ENCODE measurements at places on chromosomes 6 and 20.

DNA sequence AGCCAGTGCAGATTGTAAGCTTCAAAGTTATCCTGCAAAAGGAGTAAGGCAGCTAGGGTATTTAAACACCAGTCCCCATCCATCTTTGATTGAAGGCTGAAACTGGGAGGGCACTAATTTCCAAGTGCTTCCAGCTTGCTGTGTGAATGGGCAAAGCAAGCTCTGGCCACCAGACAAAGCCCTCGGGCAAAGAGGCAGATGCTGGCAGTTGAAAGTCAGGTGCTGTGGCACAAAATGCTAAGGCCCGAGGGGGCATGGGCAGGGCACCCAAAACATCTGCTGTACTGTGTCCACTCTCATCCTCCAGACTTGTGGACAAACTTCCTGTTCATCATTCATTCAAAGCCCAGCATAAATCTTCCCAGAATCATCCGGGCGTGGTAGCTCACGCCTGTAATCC is 62.9 kb downstream of the TRMT6 start:
- DNase-seq = no peak

- no peak for DNase-seq
These were observed 531 bp upstream of the CCN2 start for GRCh38 chr6:131951576-131952230.

DNA sequence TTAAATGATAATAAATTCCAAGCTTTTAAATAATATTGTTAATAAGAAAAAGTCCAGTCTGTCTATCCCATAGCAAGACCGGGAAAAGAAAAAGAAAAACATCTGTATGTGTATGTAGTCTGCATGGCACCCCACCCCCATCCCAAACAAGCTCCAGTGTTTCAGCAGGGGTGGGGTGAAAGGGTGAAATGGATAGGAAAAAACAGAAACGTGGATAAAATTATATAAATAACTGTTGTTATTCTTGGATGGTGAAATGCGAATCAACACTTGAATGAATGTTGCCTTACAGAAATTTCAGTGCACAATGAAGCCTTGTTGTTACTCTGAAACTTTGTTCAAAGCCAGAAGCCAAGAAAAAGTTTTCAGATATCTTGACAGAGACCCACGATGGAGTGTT is 31.4 kb downstream of the HAO1 start:
- no peak for DNase-seq

DNA sequence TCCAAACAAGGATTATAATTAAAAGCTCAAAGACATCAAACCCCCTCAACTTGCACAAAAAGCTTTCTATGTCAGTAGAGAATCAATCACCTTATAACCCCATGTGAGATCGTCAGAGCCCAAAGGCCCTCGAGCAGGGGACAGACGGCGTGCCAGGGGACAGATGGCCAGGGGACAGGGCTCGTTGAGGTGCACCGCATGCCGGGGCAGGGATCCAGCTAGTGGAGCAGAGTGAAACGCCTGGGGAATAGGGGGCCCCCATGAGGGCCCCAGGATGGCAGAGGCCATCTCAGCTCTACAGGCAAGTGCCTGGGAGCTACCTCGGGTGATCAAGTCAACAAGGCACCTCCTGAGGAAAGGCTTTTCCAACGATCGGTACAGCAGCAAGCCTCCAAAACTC is 28.6 kb downstream of the DIDO1 start:
- DNase-seq = no peak

DNA sequence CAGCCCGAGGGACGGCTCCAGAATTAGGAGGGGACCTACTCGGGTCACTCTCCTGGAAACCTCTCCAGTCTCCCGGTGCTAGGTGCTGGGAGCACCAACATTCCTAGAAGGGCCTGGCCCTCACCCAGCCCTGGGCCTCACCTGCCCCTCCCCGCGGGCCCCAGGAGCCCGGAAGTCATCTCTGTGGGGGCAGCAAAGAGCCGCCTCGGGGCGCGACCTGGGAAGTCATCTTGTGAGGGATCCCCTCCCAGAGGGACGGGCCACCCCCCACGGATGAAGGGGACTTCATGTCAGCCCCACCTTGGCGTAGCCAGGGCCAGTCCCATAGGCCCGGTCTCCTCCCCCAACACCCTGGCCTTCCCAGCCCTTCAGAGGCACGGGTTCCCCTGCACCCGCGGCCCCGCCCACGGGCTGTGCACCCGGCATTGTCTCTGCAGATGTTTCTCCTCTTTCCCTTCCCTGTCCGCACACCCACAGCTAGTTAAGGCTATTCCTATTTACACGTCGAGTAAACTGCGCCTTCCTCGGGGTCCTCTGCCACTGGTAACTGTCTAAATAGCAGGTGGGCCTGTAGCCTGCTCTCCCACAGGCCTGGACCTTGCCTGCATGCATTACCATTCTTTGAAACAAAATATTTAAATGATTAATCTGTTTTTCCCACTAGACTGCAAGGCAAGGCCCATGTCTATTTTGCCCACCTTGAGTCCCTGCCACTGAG is 896 bp upstream of the RNASET2 start:
- peak; percentile 58 for DNase-seq

DNA sequence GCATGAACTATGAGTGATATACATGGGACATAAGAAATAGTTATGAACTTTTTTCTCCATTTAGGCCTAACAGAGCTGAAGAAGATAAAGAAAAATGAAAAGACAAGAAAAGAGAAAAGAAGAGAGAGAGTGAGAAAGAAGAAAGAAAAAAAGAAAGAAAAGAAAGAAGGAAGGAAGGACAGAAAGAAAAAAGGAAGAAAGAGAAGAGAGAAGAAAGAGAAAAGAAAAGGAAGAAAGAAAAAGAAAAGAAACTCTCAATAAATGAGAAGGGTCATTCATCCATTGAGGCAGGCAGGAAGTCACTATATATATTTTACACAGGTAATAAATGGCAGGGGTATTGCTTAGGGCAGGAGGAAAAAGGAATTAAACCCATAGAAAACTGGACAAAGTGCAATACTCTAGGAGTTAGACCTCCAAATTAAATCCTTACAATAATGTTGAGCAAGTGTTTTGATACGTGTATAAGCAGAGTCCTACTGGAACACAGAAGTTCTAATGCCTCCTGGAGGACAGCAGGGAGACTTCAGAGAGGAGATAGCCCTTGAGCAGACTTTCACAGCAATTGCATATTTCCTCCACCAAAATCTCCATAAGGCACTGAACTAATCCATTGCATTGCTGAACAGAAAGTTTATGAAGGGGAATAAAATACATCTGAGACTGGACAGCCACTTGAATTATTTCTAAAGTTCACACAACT is 86.4 kb upstream of the TENT5A start:
- DNase-seq = no peak

DNA sequence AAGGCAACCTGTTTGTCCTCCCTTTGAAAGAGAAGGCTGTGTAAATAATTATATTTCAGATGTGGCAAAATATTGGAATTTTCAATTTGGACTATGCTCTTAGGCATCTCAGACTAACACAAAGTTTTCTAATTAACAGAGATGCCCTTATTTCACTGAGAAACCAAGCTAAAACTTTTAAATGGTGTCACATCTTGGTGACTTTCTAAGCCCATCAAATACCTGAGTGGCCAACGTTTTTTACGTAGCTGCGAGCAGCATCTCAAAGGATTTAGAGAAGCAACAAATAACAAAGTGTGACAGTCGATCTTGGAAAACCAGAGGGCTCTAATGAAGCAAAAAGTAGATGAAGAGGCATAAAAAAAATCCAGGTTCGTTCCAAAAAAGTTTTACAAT is 3.4 kb upstream of the HEY2 start:
- DNase-seq = no peak

DNA sequence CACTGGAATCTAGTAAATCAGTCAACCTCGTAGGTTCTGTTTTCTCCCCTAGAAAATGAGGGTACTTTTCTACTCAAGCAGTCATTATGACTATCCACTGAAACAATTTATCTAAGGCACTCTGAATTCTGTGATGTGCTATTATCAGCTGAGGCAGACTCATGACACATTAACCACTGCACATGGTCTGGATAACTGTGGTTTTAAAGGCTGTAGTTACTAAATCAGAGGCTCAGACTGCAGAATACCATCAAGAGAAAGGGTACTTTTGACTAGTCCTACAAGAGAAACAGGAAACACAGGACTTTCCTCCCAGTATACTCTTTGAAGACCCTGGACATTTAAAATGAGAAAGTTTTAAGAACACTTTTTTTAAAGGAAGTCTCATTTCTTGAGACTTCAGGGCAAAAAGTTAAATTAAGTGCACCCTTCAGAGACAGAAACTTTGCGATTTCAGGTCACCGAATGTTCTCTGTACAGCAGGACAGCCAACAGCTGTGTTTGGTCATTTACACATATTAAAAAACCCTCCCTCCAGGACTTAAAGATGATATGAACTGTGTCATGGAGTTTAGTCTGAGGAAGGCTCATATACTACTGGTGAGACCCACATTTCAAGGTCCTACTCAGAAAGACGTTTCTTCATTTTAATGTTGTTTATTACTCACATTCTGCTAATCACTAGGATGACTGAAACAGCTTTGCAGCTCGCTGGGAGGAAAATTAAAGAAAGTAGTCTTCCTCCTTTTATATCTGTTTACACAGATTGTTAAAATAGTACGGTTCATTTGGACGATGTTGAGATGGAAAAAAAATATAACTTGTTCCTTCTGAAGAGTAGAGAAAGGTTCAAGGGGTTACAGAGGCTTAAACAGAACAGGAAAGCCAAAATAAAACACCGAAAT is 19.9 kb downstream of the ATXN1 start:
- no peak for DNase-seq

- DNase-seq = no peak
These were observed 188.7 kb upstream of the GMDS start for GRCh38 chr6:2434116-2434515.

GRCh38 chr6:66771626-66772025 is 1064.6 kb upstream of the EYS start:
- DNase-seq = no peak

DNA sequence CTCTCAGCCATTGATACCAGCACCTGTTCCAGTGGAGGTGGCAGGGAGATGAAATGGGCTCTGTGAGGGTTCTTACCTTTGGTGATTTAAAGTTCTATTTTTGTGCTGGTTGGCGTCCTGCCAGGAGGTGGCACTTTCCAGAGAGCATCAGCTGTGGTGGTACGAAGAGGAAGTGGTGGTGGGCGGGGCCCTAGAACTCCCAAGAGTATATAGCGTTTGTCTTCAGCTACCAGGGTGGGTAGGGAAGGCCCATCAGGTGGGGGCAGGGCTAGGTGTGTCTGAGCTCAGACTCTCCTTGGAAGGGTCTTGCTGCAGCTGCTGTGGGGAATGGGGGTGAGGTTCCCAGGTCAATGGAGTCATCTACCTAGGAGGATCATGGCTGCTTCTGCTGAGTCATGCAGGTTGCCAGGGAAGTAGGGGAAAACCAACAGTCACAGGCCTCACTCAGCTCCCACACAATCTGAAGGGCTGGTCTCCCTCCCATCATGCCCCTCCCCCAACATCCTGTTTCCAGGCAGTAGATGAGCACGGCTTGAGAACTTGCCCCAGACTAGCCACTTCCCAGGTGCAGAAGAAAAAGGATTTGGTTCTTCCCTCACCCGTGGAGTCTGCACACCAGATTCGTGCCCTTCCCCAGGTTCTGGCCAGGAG is 46.6 kb downstream of the MOXD1 start:
- peak; percentile 11 for DNase-seq

- no peak for DNase-seq
These were observed 82.6 kb upstream of the SPTLC3 start for GRCh38 chr20:12925863-12926793.

DNA sequence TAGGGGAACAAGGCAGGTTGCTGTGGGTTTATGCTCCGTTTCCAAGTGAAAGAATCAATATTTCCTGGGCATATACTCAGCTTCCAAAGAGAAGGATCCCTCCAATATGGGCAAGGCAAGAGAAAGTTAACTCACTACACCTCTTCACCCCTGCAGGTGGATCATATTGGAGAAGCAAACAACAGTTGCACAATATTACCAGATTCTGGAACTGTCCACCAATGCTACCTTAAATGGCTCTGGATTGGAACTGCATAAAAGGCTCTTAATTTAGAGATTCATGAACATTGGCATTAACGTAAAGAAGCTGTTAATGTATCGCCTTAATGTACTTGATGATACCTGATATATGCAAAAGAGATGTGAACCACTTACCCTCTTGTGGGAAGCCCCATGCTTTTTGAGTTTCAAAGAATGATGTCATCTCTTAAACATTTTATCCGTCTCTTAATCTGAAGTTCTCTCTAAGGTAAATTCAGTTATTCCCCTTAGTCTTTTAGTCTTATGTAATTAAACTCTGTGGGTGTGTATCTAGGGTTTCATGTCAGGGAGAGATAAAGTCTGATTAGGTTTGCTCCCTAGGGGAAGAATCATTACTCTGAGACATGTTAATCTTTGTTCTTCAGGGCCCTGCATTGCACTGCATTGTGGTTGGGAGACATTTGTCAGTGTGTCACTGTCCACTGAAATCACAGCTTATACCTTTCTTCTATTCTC is 99.5 kb downstream of the PHACTR1 start:
- no peak for DNase-seq

GRCh38 chr6:12393100-12393499 is 102.9 kb downstream of the EDN1 start:
- DNase-seq = no peak

DNA sequence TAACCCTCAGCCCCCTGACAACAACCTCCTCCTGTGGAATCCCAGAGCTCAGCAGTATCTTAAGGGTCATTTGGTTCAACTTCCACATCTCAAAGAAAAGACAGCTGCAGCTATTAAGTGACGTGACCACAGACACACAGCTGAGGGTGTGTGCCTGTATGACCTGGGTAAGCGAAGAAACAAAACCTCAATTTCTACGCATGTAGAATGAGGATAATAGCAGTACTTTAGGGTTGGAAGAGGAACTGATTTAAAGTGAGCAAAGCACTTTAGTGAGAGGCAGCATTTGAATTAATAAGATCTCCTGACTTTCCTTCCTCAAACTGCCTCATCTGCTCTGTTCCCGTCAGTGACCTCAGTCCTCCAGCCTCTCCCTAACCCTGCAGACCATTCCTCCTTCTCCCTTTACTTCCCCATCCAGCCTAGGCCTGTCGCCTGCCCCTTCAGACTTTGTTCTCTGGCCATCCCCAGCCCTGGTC is 6.8 kb upstream of the ARMC2 start:
- no peak for DNase-seq

- no peak for DNase-seq
These were observed 96.1 kb upstream of the ARMC2 start for GRCh38 chr6:108751851-108752732.

DNA sequence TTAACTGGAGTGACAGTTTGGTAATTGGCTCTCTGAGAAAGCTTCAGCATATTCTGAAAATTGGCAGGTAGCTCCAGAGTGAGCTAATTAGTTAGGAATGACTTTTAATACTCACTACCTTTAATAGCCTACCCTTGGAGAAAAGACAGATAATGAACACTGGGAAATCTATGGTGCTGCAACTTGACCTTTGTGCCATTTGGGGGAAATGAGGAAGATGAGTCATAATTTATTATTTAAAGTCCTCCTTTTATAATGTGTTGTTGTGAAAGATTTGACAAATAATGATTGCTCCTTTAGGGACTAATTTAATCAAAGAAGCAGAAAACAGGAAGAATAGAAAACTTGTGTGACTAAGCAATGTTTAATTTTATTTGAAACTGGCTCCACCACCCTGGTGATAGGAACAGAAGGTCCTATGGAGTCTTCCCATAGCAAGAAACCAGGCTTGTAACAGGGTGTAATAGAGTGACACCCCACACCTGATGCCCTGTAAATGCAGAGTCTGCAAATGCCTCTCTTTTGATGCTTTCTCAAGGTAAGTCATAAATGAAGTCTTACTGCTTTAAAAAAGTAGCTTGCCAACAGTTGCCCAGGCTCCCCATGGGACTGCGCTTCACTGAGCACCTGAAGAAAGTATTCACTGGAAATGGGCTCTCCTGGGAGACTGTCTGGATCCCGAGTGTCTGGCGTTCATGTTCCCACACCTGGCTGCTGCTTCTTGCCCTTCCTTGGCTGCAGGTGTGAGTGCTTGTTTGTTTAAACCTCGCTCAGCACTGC is 134.4 kb downstream of the LRRC1 start:
- no peak for DNase-seq
